ENCODE measurements at places on chromosomes 1 and 21.

- no peak for DNase-seq
Measured at GRCh38 chr21:34913811-34914210, 135.3 kb downstream of the RUNX1 start.

DNA sequence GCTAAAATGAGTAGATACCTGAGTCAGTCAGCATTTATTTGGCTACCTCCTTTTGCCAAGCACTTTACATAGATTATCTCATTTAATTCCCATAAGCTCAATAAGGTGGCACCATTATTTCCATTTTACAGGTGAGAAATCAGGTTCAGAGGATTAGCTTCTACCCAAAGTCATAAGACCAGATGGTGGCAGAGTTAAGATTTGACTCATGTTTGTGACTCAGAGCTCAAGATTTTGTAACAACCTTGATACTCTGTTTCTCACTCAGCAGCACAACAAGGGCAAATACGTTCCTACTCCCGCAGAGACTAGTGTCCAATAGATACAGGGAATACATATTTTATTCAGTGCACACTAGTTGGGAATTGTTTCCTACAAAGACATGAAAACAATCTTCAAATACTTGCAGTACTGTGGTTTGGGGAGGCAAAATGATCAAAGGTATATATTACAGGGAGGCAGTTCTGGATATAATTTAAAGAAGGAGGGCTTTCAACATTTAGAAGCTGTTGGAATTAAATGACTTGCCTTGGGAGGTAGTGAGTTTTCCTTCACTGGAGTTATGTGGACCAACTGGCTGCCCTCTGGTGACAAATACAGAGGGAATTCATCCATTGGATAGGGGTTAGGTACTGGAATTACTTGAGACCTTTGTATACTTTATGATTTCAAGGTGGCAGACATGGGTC is 3.6 kb downstream of the LEPR start:
- DNase-seq = no peak

GRCh38 chr1:216542741-216543140 is 119.5 kb upstream of the USH2A start:
- no peak for DNase-seq

DNA sequence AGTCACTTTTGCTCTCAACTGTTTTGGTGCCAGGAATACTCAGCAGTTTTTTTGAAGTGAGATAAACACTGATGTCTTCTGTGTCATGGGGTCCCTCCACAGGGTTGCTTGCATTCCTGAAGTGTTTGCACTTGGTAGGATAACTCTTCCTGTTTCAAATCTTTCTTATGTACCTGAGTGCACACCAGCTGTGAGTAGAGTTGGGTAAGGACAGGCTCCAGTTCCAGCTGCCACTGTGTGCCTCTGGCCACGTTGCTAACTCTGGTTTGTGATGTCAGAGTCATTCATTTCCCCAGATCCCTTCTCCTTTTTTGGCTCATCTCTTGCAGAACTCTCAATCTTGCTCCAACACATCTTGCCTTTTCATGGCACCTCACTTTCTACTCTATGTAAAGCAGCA is 356.3 kb upstream of the B3GALT2 start:
- DNase-seq = no peak

DNA sequence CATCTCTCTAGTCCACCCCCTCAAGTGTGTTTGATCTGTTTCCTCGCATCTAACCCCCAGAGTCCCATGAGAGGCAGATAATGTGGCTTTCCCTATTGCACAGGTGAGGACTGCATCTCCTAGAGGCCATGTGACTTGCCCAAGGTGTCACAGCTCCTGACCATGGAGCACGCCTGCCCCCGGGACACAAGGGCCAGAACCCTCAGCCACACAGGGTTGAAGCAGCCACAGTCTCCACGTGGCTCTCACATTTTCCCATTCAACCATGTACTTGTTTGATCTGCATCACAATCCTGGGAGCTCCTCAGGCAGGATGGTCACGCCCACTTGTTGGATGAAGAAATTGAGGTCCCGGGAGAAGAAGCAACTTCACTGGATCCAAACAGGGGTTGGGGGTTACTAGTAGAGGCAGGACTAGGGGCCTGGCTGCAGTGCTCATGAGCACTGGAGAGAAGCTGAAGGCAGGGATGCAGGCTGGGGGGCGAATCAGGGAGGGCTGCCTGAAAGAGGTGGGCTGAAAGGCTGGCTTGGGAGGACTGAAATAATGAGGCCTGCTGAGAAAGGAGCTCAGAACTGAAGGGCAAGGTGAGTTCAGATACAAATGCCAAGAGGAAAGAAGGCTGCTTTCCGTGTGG is 207.9 kb downstream of the PTPRU start:
- no peak for DNase-seq

- DNase-seq = no peak
Measured at GRCh38 chr1:17046334-17046657, 7.5 kb downstream of the SDHB start.

GRCh38 chr1:10515976-10516750 is 41.4 kb downstream of the PEX14 start:
- no peak for DNase-seq

GRCh38 chr1:189657715-189658114 is 819.9 kb downstream of the BRINP3 start:
- no peak for DNase-seq

GRCh38 chr21:34704119-34704518 is 35.3 kb downstream of the CLIC6 start:
- DNase-seq = no peak

GRCh38 chr1:12016182-12016581 is 3.1 kb upstream of the MIIP start:
- DNase-seq = no peak

GRCh38 chr1:8112611-8113261 is 86.6 kb upstream of the ERRFI1 start:
- no peak for DNase-seq

- no peak for DNase-seq
Measured at GRCh38 chr1:181531441-181531840, 48.1 kb downstream of the CACNA1E start.

DNA sequence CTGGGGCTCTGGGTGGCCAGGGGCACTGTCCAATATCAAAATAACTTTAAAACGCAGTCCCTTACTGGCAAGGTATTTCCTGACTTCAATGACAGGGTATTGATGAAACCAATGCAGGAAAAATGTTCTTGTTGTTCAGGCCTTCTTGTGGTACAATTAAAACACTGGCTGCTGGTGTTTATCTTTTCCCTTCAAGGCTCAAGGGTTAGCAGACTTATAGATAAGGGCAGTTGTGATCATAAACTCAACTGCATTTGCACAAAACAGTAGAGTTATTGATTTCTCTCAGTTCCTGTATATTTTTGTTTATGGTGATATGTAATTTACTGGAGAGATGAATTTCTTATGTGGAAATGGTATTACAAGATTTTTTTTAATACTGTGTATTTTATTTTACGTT is 2.7 kb upstream of the CD84 start:
- DNase-seq = no peak

GRCh38 chr1:96365596-96366390 is 355.8 kb upstream of the PTBP2 start:
- DNase-seq = no peak

- DNase-seq = no peak
Measured at GRCh38 chr1:61450872-61451571, 273.9 kb downstream of the TM2D1 start.

DNA sequence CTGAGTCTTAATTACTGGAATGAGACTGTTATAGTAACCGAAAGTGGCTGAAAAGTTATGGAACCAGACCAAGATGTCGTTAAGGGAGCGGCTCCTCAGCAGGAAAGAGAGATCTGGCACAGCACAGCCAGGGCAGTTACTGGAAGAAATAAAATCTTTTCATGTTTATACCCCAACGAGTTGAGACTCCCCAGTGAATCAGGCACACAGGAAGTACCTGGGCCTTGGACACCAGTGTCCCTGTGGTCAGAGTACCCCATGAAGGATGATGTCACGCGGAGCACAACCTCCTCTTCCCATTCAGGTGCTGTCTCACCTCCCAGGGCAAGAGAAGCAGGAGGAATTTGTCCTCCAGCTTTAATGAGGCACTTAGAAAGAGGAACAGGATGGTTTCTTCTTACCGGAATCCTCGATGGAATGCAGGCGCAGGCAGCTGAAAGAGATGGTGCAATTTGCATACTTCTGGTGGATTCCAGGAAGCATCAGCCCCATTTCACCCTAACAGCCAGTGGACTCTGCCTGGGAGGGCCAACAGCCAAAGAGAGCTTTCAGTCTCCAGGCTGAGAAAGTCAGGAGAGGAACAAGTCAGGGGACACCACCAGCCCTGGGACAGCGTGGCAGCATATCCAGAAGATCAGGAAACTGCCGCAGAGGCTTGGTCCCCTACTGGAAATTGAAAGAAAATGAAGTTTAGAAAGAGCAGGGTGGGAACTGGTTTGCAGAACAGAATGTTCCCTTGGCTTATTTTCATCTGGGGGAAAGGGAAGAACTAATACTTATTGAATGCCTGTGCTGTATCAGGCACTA is 35.9 kb upstream of the CTTNBP2NL start:
- no peak for DNase-seq

- DNase-seq = no peak
Measured at GRCh38 chr21:29825936-29826335, 113.9 kb downstream of the GRIK1 start.

DNA sequence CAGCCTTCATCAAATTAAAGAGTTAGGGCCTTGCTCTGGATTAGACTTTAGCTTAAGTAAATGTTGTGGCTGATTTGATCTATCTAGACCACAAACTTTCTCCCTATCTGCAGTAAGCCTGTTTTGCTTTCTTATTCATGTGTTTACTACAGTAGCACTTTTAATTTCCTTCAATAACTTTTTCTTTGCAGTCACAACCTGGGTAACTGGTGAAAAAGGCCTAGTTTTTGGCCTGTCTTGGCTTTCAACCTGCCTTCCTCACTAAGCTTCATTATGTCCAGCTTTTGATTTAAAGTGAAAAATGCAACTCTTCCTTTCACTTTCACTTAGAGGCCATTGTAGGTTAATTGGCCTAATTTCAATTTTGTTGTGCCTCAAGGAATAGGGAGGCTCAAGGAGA is 12.5 kb upstream of the LPGAT1 start:
- no peak for DNase-seq

GRCh38 chr1:225378880-225379279 is 49.0 kb downstream of the LBR start:
- DNase-seq = no peak

GRCh38 chr1:52253421-52253820 is 111.5 kb downstream of the ZFYVE9 start:
- no peak for DNase-seq

GRCh38 chr1:115282807-115283208 is 55.2 kb downstream of the NGF start:
- DNase-seq = no peak

- no peak for DNase-seq
Measured at GRCh38 chr1:18743233-18743632, 112.6 kb downstream of the PAX7 start.

DNA sequence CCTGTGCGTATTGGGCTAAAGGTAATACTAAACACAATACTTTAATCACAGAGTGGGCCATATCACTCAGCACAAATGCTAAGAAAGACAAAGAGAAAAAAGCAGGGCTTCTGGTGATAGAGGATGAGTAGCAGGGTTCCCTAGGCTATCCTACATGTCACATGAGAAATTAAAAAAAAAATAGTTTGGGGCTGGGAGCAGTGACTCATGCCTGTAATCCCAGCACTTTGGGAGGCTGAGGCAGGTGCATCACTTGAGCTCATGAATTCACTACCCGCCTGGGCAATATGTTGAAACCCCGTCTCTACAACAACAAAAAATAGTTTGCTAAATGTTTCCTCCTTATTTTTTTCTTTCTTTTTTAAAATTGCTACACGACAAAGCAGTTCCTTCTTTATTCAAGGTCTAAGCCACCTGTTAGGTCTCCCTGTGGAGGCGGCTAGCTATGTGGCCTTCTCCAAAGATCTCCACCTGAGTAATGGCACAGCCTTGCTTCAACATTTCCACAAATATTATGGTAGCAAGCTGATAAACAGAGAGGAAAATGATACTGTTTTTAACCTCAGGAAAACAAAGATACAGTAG is 1.5 kb downstream of the ENSA start:
- DNase-seq = no peak

DNA sequence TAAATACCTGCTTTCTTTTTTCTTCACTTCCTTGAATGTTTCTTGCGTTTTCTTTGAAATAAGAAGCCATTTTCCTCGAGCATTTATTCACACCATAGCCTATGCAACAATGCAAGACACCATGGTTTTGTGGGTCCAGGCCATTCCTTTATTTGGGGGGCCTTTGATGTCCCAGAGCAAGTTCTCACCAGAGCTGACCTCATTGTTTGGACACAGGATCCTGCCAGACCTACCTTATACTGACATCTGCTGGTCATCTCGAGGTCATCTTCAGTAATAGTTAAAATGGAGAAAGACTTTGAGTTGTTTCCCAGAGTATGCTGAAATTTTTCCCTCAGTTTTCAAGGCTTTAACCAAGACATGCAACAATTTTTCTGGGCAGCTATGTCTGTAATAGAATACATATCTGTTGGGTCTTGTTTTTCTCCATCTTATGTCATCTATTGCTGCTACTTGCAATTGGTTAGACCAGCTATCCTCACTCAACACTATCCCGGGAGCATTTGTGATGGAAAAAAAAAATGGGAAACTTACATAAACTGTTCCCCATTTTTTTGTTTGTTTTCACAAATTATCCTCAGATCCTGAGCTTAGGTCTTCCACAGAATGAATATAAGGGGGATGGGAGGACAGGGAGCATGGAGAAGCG is 34.0 kb upstream of the BACE2 start:
- DNase-seq = no peak

DNA sequence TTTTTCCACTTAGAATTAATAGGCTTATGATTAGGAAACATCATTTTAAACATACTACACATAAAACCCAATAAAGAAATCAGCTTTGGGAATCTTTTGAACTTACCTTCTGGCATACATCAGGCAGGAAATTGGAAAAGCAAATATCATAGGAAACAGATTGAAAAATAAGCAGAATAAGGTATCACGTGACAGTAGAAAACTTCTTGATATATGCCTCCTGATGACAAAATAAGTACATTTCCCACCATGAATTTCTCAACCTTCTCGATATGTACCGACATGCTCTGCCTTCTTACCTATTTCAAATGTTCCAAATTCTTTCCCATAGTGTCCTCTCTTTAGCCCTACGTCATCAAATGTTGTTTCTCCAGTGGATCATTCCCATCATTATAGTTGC is 72.4 kb downstream of the CLCA4 start:
- DNase-seq = no peak

DNA sequence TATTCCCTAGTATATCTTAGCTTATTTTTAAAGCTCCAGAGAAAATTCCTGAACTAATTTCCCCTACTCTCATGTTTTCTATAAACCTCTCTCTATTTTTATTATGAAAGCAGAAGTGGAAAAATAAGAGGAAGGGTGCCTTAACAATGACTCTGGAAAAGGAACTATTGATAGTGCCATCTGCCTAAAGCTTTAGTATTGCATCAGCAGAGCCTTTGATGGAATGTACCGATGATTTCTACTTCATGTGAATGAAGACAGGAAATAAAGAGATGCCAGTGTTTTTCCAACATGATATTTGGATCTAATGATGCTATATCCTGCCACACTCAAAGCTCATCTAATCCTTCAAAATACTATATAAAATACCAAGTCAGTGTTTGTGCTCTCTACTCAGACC is 35.1 kb downstream of the TNFSF18 start:
- no peak for DNase-seq
